Activated B cell treated with CpG ODN at 0.5 μM for 24 hours (primary cell): ENCODE measurements at places on chromosomes 11 and 22. TPM values are rescaled to one million over a fixed set of nuclear protein-coding genes. Genes with fewer than 3 reads are reported as not detected.

GRCh38 chr22:22207845-22208564 lies 36.6 kb upstream of the VPREB1 start:
- H3K27ac ChIP-seq = peak overlapping the region; percentile 90
- H3K4me3 ChIP-seq = peak overlapping the region; percentile 70
- no peaks in the 10 kb centered on the region for H3K36me3 ChIP-seq
- H3K4me1 ChIP-seq = peaks cover 56% of the 10 kb centered on the region
- peak; percentile 80 for DNase-seq
- no peaks in the 10 kb centered on the region for H3K27me3 ChIP-seq

Gene ZDHHC13
- total RNA-seq = 17.1 and 25.2 TPM in 2 replicates

Gene MYO18B
- 0.12 and 0.27 TPM in 2 replicates for total RNA-seq

DNA sequence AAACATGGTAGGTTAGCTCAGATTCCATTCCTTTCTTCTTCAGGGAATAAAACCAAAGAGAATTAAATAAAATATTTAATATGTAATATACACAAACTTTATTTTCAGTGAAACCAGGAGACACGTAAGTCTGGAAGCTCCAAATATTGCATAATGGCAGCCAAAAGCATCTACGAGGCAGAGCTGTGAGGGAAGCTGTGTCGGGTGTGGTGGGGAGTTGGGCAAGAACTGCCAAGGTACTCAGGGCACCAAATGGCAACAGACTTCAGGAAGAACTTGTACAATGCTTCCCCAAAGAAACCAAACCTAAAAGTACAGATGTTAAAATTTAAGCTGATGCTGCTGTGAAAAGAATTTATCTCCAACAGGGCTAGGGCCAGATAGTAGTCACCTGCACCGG lies 47.5 kb upstream of the C11orf87 start:
- DNase-seq = no peak
- no peak overlapping the region for H3K4me3 ChIP-seq
- H3K27me3 ChIP-seq = no peaks in the 10 kb centered on the region
- no peak overlapping the region for H3K27ac ChIP-seq
- H3K36me3 ChIP-seq = no peaks in the 10 kb centered on the region

GRCh38 chr11:66126064-66126463 lies 56.0 kb downstream of the PACS1 start:
- H3K4me1 ChIP-seq = peaks cover 87% of the 10 kb centered on the region
- peaks cover 6% of the 10 kb centered on the region for H3K36me3 ChIP-seq
- peak overlapping the region; percentile 98 for H3K27ac ChIP-seq

DNA sequence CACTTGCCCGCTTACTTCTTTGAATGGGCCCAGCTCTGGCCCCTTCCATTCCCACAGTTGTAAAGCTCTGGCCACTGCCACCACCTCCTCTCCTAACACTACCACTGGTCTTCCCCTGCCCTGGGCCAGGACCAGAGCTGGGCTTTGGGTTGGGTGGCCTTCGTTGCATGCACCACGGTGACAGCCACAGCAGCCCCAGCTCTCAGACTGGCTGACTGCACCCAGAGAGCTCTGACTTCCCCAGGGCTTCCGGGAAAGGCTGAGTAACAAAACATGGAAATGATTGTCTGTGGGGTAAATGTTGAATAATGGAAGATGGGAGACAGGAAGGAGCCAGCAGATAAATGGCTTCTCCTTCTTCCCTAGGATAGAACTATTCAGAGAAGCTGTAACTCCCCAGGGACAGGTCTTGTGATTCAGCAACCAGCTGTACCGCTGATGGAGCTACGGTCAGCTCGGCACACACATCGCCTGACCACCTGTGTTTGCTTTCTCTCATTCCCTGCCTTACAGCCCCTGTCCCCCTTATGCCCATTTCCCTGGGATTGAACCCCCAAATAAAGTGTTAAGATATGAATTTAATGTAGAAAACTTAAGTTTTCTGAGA lies 27.6 kb downstream of the SCN4B start:
- H3K4me1 ChIP-seq = no peaks in the 10 kb centered on the region
- no peak overlapping the region for H3K4me3 ChIP-seq
- DNase-seq = no peak
- H3K36me3 ChIP-seq = no peaks in the 10 kb centered on the region

DNA sequence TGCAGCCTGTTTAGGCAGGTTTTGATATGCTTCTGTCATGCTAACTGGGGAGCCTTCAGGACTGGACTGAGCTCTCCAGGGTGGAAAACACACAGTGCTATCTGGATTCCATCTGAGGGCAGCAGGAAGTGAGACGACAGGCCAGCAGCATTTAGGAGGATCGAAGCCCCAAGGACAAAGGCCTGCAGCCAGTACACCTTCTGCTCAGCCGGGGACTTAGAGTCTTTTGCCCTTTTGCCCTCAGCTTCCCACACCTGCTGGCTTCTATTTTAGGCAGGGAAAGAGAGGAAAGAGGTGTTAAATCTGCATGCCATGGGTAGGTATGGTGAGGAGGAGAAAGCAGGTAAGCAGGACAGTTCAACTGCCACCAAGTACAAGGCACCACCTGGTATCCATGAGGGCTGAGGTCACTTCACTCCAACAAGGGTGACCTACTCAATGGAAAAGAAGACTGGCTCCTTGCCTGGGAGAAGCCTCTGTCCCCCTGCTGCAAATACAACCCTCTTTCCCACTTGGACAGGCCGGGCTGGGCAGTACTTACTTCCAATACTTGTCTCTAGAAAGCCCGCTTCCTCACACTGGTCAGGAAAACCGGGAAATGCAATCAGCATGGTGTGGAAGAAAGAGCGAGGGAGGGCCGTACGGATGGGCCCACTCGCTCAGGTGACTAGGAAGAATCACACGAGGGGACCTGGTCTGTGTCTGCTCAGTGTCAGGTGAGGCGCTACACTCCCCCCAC lies 12.3 kb downstream of the LARGE2 start:
- peaks cover 98% of the 10 kb centered on the region for H3K4me1 ChIP-seq
- no peak for DNase-seq
- peak overlapping the region; percentile 97 for H3K27ac ChIP-seq
- H3K27me3 ChIP-seq = no peaks in the 10 kb centered on the region

Gene CHEK1
- 9.6 and 10.5 TPM in 2 replicates for total RNA-seq

DNA sequence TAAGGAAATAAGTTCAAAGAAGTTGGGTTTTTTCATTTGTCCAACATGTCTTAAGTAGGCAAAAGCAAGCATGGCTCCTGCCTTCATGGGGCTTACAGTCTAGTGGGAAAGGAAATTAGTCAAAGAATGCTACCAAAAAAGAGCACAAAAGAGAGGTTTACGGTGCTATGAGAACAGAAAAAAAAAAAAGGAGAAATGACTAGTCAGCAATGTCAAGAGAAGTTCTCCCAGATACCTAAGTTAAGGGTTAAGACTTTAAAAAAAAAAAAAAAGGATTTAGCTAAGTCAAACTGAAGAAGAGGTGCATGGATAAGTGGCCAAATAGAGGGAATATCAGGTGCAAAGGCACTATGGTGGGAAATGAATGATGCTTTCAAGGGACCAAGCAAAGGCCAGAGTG lies 29.3 kb downstream of the SERGEF start:
- no peak overlapping the region for H3K27ac ChIP-seq
- H3K36me3 ChIP-seq = peaks cover 73% of the 10 kb centered on the region
- no peaks in the 10 kb centered on the region for H3K27me3 ChIP-seq
- no peak overlapping the region for H3K4me3 ChIP-seq
- no peaks in the 10 kb centered on the region for H3K4me1 ChIP-seq

DNA sequence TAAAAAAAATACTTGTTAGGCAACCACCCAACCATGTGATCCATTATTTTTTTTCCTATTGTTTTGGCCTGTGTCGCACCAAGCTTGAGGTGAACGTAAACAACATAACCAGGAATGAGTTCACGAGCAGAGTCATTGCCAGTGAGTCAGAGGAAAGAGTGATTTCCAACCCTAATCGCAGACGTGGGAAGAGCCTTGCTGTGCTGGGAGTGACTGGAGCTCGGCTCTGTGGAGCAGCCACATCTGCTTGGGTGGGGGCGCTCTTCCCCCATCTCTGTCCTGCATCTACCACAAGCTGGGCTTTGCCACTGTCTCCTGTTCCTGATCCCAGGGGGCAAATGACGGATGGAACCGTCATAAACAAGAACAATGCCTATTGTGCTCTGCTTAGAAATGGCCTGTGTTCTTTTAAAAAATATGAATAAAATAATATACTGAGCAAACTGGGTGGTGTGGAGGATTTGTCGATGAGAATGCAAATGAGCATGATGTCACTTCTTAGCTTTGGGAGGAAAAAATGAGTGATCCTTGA lies 210.0 kb downstream of the KIRREL3 start:
- H3K4me3 ChIP-seq = no peak overlapping the region
- DNase-seq = no peak
- no peaks in the 10 kb centered on the region for H3K27me3 ChIP-seq
- H3K27ac ChIP-seq = no peak overlapping the region

Gene NRXN2
- total RNA-seq = 0.54 and 0.73 TPM in 2 replicates

Gene PATE4
- total RNA-seq = not detected in 2 replicates

Gene C1QTNF4
- not detected in 2 replicates for total RNA-seq

Gene CPT1B
- 32.2 and 33.5 TPM in 2 replicates for total RNA-seq

Gene KREMEN1
- total RNA-seq = not detected in 2 replicates

- no peak overlapping the region for H3K27ac ChIP-seq
- H3K27me3 ChIP-seq = no peaks in the 10 kb centered on the region
- H3K4me3 ChIP-seq = no peak overlapping the region
- DNase-seq = no peak
Measured at GRCh38 chr11:66492161-66492865, 12.1 kb downstream of the DPP3 start.

DNA sequence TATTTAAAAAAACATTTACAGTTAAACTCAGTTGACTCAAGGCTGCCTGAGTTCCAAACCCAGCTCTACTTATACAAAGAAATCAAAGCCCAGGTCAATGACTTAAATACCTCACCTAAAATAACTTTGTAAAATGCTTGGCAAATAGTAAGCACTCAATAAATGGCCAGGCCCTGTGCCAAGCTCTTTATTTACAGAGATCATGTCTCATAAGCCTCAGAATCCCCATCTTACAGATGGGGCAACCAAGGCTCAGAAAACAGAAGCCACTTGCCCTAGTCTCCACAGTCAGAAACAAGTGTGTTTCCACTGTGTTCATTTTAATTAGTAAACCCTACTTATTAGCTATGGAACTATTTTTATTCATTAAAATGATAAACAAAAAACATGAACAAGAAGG lies 30.5 kb upstream of the TTC28 start:
- H3K27me3 ChIP-seq = no peaks in the 10 kb centered on the region
- peaks cover 24% of the 10 kb centered on the region for H3K4me1 ChIP-seq
- H3K36me3 ChIP-seq = peaks cover 18% of the 10 kb centered on the region
- H3K4me3 ChIP-seq = no peak overlapping the region
- no peak overlapping the region for H3K27ac ChIP-seq

Gene SGSM1
- total RNA-seq = 0.05 and 0.09 TPM in 2 replicates

Gene C22orf31
- total RNA-seq = not detected in 2 replicates

DNA sequence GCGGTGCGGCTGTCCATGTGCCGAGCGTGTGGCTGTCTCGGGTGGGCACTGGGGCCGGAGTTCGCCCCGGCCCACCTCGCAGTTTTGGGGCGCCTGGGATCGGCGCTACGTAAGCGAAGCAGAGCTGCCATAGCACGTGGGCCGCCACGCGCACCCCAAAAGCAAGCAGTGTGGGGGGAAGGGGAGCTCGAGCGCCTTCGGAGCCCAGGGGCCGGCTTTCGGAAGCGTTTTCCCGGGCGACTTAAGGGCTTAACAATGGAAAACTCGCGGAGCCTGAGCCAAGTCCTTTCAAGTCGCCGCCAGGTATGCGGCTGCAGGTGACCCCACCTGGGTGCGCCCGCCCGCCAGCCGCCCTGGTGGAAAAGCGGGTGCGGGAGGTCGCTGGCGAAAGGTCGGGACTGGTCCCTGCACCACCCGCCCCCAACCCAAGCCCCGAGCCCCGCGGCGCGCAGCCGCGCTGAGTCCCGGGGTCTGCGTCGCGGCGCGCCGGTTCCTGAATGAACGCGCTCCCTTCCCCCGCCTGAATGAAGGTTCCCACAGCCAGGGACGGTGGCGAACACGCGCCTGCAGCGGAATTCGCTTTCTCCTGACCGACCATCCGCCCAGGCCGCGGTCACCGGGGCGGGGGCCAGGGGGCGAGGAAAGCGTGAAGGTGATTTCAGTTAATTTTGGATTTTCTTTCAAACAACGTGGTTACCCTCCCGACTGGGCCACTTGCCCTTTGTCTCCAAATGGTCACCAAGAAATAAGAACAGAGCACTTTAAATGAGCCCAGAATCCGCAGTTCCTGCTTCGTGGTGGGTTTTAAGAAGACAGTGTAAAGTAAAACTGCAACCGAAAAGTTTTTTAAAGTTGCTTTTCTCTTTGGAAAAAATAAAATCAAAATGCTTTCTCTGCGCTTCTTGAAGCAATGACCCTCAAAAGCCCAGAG lies 2.8 kb upstream of the CCND1 start:
- H3K27ac ChIP-seq = no peak overlapping the region
- no peaks in the 10 kb centered on the region for H3K36me3 ChIP-seq
- peaks cover 22% of the 10 kb centered on the region for H3K27me3 ChIP-seq

Gene MAJIN
- 0.20 and 1.5 TPM in 2 replicates for total RNA-seq

- peaks cover 76% of the 10 kb centered on the region for H3K36me3 ChIP-seq
- no peak overlapping the region for H3K4me3 ChIP-seq
Measured at GRCh38 chr11:70278994-70279393, 8.5 kb downstream of the PPFIA1 start.

Gene ILK
- total RNA-seq = 113 and 128 TPM in 2 replicates

Gene MYEOV
- 0.62 TPM in 1 of 2 replicates, not detected in the other for total RNA-seq

DNA sequence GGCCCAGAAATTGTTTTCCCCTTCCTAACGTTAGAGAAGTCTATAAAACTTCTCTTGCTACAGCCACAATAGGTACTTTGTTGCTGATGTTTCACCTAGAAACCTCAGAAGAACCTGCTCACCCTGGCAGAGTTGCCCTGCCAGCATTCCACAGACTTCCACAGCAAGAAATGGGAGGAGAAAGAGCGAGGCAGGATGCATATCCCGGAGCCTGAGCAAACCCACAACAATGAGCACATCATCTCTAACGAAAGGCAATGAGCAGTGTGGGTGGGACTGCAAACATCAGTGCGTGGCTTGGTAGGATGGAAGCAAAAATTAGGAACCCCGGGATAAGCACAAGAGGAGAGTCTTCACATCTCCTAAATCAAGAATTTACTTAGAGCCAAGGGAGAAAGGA lies 892.3 kb downstream of the OPCML start:
- H3K27ac ChIP-seq = no peak overlapping the region
- H3K4me1 ChIP-seq = no peaks in the 10 kb centered on the region
- H3K36me3 ChIP-seq = no peaks in the 10 kb centered on the region
- no peak overlapping the region for H3K4me3 ChIP-seq
- no peaks in the 10 kb centered on the region for H3K27me3 ChIP-seq
- DNase-seq = no peak

Gene PDGFD
- total RNA-seq = 0.17 and 0.53 TPM in 2 replicates

Gene GRAP2
- 4.2 and 4.3 TPM in 2 replicates for total RNA-seq

GRCh38 chr11:91421641-91422040 lies 803.0 kb upstream of the FAT3 start:
- H3K27ac ChIP-seq = no peak overlapping the region
- DNase-seq = no peak
- no peaks in the 10 kb centered on the region for H3K36me3 ChIP-seq
- H3K4me1 ChIP-seq = no peaks in the 10 kb centered on the region
- H3K27me3 ChIP-seq = no peaks in the 10 kb centered on the region

DNA sequence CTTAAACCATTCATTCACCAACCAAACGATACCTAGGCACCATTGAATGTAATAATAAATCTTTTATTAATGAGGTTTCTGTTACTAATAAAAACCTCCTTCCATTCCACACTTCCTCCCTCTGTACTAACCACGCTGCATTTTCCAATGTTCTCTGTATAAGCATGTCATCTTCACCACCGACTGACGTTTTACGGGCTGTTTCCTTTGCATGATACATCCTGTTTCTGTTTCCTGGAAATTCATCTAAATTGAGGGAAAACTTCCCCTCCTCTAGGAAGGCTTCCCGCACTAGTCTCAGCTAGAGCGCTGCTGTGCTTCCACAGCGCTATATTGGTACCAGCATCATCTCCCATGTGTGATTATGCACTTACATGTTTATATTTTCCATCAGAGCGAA lies 2.1 kb downstream of the OR4D10 start:
- no peaks in the 10 kb centered on the region for H3K36me3 ChIP-seq
- peaks cover 8% of the 10 kb centered on the region for H3K4me1 ChIP-seq
- H3K27me3 ChIP-seq = peaks cover 9% of the 10 kb centered on the region
- H3K4me3 ChIP-seq = no peak overlapping the region
